ENCODE measurements at places on chromosomes 13 and 19.

DNA sequence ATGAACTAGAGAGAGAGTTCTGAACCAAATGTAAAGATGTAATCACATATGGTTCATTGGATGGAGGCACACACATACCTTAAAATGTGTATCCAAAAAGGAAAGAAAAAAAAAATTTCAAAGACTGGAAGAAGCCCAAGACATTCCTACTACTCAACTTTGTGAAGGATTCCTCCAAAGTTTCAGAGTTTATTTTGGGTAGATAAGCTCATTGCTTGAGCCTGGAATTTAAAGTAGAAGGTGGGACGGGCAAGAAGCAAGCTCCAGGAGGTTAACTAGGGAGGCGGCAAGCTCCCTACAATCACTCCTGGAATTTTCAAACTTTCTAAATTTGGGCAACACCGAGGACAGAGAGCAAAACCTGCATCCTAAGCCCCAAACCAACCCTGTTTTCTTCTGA is 1.9 kb downstream of the TSHZ3 start:
- DNase-seq = no peak

DNA sequence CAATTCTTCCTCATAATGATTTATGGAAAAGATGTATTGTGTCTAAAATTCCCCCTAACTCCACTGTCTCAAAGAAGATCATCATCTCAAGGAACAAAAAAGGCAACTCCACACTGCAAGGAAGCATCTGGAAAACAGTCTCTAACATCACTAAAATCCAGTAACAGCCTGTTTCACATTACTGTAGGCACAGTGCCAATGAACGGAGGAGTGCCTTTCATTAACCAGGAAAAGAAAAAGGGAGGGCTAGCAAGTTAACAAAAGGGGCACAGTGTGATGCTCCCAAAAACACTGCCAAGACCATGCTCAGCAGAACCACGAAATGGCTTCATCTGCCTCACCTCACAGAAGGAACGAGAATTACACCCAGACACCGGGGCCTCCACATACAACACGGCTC is 8.5 kb downstream of the TMTC4 start:
- DNase-seq = peak; percentile 53

DNA sequence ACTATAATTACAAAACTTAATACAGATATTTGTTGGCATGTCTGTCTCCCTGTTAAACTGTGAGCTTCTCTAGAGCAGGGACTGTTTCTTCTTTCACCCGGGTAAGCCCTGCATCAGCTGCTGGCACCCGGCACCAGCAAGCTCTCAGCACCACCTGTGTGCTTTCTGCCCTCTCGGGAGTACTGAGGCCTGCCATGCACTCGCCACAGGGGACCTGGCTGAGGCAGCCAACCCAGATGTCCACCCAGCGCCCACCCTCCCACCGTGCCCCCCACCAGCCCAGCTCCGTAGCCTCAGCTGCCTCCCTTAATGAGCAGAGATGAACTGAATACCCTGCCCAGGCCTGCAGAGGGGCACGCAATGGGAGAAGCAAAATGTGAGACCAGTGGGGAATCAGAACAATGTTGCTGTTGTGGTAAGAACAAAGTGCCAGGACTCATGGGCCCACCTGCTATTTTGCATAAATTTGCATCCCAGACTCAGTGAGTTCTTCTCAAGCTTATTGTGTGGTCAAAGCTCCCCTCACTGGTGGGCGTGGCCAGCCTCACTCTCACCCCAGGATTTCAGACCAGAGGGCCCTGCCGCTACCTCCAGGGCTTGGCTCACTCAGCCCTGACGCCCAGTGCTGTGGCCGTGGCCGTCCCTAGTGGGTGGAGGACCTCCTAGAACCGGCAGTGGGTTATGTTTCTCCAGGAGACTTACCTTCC is 14.6 kb upstream of the SERPINE3 start:
- DNase-seq = no peak

DNA sequence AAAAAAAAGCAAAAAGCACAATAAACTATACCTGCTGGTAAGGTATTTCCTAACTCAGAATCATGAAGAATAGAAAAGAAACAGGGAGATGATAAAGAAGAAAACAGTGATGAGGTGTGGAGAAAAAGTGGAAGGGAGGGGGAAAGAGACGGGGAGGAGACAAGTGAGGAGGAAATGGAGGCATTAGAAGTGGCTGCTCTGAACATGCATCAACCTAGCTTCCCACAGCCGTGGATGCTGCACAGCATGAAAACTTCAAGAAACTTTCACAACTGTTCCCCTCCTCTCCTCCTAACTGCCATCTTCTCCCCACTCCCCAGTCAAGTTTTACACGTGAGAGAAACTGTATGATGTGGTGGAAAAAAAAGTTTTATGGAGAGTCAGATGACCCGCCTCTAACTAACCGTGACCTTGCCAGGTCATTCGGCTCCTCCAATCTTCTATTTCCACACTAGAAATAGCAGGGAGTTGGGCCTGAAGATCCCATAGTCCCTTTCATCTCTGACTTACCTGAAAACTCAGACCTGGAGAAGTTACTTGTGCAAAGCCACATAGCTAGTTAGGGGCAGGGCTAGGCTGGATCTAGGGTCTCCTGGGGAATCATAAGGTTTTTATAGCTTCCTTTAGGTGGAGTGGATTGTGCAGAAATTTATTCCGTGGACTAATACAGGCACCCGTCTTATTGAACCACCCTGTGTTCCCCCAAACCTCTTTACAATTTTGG is 461.9 kb downstream of the KLF5 start:
- DNase-seq = no peak

DNA sequence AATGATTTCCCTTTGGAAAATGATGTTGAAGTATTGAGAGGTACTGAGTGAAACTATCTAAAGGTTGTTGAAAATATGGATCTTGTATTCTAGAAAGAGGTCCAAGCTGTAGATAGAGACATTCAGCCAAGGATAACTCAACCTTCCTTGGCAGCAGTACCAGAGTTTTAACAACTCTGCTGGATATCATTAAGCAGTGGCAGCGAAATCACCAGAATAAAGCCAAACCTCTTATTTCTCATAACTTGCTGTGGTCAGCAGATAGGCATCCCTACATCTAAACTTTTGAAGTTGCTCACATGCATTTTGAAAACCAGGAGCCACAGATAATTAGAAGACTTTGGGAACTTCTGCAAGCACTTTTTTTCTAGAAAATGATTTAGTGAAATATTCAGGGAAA is 559.8 kb downstream of the IRS2 start:
- DNase-seq = no peak

DNA sequence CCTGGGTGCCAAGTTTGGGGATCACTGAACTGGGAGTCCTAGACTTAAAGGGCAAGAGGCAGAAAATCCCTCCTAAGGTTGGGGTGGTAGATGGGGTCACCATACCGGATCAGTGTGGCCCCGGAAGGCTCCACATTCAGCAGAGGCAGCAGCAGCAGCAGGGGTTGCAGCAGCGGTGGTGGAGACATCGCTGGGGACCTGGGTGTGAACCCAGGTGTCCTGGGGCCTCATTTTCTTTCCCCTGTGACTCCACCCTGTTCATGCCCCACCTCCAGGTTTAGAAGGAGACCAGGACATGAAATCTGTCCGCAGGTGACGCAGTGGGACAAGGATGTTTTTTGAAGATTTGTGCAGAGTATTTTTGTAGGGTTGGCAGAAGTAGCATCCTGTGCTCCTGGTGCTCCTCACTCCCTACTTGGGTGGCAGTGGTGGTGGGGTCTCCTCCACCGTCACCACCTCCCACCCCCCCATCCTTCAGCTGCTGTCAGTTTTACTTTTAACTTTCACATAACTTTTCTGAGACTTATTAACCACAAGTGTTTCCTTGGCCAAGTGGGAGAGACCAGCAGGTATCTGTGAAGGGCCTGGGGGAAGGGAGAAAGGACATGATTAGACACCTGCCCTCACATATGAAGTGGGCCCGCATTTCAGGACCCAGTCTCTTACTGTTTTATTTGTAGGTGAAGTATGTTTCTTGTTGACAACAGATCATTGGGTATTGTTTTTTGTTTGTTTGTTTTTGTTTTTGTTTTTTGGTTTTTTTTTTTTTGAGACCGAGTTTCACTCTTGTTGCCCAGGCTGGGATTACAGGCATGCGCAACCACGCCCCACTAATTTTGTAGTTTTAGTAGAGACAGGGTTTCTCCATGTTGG is at the start of gene NAPSA:
TSS of gene NAPSA (minus strand) at position 206 of the 873 bp plus-strand sequence. CDS start at position 188, 18 bp downstream.
- DNase-seq = no peak

DNA sequence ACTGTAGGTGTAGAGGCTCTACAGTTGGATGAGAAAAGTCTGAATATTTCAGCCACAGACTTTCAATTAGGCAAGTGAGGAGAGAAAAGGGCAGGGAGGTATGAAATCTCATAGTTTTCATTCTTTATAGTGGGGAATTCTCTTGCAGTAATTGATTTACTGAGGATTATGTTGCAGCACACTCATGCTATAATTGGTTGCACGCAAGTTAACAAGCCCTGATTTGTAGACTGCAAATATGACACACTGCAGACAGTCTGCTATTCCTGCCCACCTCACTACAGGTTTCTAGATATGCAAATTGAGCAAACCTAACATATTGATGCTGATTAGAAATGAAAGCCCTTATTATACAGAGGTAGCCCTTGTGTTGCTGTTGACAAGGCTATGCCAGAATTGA is 139.4 kb downstream of the LHFPL6 start:
- no peak for DNase-seq

DNA sequence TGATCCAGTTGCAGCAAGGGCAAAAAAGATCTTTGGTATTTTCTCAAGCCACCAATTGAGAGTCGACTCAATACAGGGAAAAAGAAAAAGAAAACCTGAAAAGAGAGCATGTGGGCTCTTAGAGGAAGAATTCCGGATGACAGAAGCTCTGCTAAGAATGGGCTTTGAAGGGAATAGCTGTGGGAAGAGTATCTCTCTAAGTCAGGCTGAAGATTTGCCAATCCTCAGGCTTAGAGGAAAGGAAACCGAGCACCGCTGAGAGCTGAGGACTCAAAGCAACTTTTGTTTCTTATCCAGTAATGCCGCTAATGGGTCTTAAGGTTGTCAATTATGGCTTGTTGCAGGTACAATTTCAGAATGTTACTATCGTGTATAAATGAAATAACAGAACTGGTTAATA is 166.4 kb downstream of the EFNB2 start:
- no peak for DNase-seq

- peak; percentile 9 for DNase-seq
Measured at GRCh38 chr19:39032063-39032918, at the start of gene FBXO27. Gene FBXO27 (minus strand): TSS chr19:39032549. CDS start chr19:39032227, 322 bp downstream.

GRCh38 chr19:23093832-23094231 is 23.0 kb upstream of the ZNF730 start:
- no peak for DNase-seq

- no peak for DNase-seq
Measured at GRCh38 chr13:98890925-98891324, 86.9 kb downstream of the DOCK9 start.

- DNase-seq = no peak
Measured at GRCh38 chr13:100989392-100989791, 314.8 kb upstream of the TMTC4 start.

DNA sequence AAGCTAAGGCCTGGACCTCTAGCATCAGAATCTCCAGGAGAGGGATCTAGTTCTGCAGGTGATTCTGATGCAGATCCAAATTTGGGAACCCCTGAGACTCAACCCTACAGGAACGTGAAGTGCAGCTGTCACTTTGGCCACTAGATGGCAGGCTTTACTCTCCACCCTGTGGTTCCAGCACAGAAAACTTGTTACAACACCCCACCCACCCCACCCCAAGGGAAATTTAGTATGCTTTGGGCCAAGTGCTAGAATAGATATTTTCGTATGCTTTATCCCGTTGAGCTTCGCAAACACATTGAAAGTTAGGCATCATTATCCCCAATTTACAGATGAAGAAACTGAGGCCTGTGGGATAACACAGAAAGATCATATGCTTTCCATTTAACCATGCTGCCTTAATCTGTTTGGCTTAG is 232.0 kb downstream of the B3GLCT start:
- DNase-seq = no peak

- no peak for DNase-seq
Measured at GRCh38 chr13:85080691-85081090, 718.5 kb downstream of the SLITRK6 start.

DNA sequence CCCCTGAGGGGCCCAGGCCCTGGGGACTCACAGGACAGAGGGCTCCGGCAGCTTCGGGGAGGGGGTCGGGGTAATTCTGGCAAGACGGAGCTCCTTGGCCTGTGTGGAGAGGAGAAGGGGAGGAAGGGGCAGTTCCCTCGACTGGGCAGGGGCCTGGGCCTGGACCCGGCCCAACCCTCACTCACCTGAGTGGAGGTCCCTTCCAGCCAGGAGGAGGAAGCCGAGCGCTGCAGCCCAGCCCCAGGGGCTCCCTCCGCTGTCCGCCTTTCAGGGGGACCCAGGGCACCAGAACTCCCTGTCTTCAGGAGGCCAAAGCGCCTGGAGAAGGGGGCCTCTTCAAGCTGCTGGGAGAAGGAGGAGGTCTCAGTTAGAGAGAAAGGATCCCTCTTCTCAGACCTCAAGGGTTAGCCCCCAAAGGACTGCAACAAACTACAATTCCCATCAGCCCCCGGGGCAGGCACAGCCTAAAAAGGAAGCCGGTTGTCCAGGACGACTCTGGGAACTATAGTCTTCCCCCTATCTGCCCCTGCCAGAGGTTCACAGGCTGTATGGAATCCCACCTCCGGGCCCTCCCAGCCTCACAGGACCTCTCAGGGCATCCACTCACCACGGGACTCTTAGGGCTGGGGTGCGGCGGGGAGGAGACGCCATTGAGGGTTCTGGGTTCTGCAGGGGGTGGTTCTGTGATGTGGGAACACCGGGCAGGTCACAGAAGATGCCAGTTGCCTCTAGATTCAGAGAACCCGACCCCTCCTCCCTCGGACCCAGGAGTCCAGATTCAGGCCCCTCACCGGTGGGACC is 19.8 kb downstream of the EPS8L1 start:
- DNase-seq = no peak

DNA sequence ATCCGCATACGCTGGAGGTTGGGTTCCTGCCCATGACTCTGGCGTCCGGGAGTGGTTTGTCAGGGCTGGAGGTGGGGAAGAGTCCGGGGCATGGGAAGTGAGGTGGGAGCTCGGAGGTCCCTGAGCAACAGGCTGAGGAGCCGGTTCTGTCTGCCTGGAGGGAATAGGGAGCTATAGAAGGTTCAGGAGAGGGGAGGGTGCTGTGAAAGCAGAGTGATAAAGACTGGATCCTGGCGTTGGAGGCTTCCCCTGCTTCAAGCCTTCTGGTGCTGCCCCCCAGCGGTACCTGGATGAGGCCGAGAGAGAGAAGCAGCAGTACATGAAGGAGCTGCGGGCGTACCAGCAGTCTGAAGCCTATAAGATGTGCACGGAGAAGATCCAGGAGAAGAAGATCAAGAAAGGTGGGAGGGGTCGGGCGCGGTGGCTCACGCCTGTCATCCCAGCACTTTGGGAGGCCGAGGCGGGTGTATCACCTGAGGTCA is 2.6 kb downstream of the HMG20B start:
- no peak for DNase-seq

GRCh38 chr13:73851104-73851503 is 283.1 kb downstream of the KLF12 start:
- DNase-seq = no peak

GRCh38 chr19:38629568-38629967 is 10.6 kb downstream of the EIF3K start:
- no peak for DNase-seq

DNA sequence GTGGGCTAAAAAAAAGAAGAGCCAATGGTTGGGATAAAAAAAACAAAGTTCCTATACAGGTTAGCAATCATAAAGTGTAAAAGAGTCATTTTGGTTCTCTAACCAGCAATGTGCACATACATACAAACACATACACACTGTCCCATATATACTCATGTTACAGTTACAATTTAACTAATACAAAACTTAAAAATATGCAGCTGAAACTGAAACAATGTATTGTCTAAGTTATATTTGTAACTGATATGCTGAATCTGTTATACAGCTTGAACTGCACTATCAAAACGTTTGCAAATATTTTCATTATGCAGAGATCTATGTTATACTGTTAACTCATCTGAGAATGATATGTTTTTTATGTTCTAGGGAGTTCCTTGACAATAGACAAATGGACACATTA is 173.7 kb downstream of the KLF12 start:
- no peak for DNase-seq
